ENCODE measurements at places on chromosomes 2 and 18. TPM values are rescaled to one million over a fixed set of nuclear protein-coding genes. Genes with fewer than 3 reads are reported as not detected.

DNA sequence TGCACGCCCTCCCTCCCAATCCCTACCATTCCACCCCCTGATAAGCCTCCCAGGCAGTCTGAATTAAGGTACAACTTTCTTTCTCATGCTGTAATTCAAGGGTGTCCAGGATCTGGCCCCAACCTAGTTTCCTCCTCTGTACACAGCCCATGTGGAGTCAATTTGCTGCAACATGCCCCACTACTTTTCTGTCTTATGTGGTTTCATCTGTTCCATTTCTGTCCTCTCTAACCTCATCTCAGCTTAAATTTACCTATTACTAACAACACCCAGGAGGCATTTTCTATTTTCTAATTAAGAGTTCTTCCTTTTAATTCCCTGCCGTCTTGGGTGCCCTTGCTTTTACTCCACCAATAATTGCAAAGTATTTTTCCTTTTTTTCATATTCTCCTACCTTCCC, 10.0 kb downstream of the PPP4R1 start:
- DNase-seq: no peak

GRCh38 chr2:65922794-65923193, 490.4 kb upstream of the SPRED2 start:
- peak; percentile 56 for DNase-seq

DNA sequence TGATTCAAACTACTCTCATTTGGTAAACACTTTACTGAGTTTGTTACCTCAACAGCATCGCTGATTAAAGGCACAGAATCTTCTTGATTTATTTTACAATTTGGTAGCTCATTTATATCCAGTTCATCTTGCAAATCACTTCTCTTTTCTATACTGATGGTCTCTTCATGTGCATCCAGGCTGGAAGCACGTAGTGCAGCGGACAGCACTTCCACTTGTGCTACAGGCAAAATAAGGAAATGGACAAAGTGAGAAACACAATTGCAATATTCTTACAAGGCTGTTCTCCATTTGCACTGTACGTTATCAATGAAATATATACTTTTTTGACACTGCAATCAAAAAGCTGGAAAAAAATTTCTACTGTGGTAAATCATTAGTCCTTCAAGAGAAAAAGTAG, 51.0 kb downstream of the PPP4R1 start:
- DNase-seq: peak; percentile 54

DNA sequence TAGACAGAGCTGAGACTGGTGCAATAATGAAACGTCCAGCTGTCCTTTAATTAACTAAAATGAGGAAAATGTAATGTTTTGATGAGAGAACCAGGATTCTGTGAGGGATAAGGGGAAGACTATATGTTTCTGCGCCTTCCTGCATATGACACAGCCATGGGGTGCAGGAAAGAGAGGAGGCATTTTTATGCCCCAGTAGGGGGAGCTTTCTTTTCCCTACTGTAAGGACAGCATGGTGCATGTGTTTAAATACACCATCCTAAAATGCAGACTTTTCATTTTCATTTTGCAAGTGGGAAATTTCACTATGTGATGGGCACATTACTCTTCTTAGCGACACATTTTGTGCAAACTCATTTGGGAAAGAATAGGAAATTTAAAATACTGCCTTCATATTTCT, 446.1 kb downstream of the ARHGAP15 start:
- DNase-seq: no peak

NCKAP5 gene
- 4.7 TPM for total RNA-seq

SEMA4C gene
- 26.3 TPM for total RNA-seq

ST6GAL2 gene
- total RNA-seq: 4.4 TPM

TGFBRAP1 gene
- 7.1 TPM for total RNA-seq

SP110 gene
- 10.9 TPM for total RNA-seq

Data from muscle of leg (tissue), 16 donors.